ENCODE measurements at places on chromosomes 3 and 15.
A peak's percentile ranks its signal among the peaks of the same experiment; 100 is the strongest.

DNA sequence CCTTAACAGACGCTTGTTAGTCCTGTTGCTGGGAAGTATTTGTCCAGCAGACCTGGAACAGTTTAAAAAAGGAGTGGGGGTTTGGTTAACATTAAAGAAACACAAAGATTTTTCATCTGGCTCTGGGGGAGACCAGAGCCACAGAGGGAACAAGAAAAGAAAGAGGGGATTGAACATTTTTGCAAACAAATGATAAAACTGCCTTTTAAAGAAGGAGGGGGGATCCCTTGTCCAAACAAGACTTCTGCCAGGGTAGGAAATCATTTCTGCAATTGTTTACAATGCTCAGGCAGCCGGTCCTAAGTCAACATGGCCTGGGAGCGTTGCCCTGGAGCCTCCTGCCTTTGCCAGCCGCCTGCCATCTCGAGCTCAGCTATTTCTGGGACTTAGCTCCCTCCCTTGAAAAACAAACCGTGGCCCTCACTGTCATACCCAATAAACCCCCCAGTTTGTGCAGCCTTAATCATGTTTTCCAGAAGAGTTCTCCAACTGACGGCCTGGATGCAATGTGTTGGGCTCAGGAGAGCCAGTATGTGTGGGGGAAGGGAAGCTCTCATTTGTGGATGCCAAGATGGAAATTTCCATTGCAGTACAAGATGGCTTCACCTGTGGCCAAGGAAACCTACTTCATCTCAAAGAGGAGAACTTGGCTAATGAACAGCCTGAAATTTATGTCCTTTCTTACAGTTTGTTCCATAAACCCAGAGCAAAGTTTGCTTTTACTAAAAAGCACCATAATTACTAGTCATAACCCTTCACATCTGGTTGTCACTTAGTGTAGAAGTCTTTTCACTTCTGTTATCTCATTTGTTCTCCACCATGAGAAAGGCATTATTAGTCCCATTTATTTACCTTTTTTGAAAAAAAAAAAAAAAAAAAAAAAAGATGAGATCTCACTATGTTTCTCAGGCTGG lies 75.9 kb upstream of the RNU6-1 start:
- DNase-seq: peak; percentile 88

DNA sequence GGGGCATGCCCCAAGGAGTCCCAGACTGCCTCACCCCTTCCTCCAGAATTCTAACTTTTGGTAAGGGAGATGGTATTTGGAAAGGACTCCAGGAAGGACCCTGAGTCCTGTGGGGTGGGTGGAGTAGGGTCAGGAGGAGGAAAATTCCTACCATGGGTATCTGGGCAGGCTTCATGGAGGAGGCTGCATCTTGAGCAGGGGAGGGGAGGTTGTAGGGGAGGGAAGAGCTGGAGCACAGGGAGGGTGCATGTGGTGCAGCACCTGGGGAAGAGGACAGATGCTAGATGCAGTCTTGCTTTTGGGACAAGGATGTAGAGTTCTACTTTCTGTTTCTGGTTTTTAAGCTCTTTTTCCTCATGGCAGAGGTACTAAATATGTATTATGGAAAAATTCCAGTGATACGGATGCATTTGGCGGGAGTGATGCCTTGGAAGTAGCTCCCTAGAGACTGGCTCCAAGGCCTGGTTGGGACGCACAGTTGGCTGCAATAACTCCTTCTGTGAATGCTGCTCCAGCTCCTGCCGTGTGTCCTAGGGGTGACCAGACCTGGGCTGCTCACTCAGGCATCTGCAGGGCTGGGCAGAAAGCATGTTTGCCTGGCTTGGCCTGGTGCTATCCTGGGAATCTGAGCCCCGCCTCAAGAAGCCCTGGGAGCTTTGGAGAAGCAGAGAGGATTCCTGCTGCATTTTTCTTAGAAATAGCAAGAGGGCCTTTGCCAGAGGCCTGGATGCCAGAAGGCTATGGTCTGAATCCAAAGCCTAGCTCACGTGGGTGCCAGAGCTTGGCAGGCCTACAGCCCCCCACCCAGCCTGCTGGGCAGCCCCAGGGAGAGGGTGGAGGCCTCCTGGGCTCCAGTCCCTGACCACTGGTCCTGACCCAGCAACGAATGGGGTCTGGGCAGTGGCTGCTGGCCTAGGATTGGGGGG lies 10.1 kb downstream of the SEMA3F start:
- DNase-seq: peak; percentile 59

DNA sequence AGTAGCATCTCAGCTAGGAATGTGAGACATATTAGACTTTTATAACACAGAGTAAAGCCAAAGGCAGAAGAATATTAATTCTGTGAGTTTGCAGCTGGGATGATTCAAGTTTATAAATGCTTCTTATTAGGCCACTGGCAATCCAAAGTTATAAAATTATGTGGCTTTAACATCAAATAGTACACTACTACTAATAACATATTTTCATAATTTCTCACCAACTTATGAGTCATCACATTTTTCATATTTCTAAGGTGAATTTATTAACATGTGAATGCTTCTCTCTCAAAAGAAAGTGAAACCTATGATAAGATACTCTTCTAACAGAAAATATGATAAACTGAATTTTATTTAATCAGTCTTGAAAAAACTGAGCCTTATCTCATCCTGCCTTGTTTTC lies 1348.2 kb upstream of the ALCAM start:
- DNase-seq: no peak

DNA sequence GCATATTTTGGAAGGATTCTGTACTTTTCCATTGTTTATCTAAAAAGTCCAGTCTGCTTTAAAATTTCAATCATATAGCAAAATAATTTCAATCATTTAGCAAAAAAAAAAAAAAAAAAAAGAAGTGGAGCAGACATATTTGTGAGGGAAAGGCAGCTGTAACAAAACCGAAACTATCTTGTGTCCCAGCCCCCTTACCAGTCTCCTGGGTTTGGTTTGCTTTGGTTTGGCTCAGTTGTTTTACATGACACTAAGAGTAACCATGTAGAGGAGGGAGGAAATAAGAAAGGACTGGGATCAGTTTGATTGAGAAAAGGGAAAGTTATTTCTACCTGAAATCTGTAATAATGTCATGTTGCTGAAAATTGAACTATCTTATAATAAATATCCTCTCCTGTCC lies 158.8 kb upstream of the GADL1 start:
- DNase-seq: no peak

All from muscle of back (tissue), 13 donors.